ENCODE measurements at places on chromosomes 2 and 18.

- no peak for DNase-seq
Measured at GRCh38 chr2:46127176-46127575, 170.0 kb upstream of the EPAS1 start.

DNA sequence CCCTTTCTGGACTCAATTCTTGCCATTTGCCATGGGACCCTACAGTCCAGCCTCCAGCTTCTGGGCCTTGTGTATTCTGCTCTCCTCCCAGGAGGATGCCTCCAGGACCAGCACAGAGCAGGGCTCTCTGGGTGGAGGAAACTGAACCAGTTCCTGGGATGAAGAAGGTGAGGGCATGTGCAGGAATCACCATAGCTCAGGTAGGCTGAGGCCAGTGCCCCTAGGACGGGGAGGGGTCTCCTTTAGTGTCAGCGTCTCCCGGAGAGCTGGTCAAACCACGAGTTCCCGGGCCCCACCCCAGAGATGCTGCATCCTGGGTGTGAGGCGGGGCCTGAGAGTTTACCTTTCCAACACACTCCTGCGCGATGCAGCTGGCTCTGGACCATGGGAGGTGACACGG lies 5.8 kb upstream of the PRELID3A start:
- DNase-seq = no peak

- no peak for DNase-seq
Measured at GRCh38 chr2:70103531-70104061, 16.3 kb downstream of the PCBP1 start.

DNA sequence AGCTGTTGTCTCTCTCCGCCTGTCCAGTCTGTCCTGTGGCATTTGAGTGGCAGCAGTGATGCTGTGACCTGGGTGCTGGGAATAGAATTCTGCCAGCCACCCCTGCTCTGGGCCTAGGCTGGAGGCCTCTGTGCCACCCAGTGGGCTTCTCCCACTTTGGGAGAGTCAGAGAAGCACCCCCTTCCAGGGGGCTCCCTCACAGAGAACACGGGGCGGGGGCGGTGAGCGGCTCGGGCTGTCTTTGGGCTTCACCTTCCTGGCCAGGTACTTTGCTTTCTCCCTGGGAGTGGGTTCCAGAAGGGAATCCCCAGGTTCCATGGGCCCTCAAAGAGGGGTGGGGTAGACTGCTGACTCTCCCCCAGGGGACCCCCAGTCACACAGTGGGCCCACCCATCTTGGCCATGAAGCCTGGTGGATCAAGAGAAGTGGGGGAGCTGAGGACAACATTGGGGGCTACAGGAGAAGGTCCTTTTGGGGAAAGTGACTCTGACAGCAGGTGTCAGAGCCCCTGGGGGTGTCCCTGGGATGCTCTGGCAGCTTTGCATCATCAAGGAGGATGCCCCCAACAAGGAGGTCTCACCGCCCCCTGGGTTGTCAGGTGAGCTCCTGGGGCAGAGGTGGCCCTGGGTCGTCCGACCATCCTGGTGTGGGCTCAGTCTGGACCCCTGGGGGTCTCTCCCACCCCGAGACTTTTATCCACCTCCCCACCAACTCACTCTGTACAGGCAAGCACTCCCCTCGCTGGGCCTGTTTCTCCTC lies 18.8 kb upstream of the BOK start:
- DNase-seq = no peak

- DNase-seq = no peak
Measured at GRCh38 chr2:129862668-129863067, 116.8 kb upstream of the RAB6C start.

DNA sequence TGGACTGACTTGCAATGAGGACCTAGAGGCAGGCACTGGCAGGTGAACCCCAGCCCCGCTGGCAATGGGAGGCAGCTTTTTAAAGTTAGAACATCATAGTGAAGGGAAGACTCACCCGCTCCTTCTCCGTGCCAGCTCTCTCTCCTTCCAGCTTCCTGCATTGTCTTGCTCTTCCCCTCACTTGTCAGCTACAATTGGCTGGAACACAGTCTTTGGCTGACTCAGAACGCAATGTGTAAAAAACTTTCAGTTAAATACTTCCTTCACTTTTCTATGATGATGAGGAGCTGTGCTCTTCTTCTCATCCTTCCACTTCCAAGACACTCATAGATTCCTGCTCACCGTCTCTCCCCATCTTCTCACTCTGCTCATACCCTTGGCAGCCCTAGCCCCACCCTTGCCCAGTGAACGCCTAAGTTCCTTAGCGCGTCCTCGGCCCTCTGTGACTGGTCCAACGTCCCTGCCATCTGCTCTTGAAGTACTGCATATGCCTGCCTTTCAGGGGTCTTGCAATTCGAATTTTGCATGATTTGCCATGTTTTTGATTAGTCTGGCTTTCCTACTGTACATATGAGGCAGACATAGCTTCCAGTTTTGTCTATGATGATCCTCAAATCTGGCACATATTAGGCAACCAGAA lies 118.0 kb upstream of the TMEM200C start:
- DNase-seq = no peak

- no peak for DNase-seq
Measured at GRCh38 chr2:198518935-198519334, 714.5 kb downstream of the PLCL1 start.

DNA sequence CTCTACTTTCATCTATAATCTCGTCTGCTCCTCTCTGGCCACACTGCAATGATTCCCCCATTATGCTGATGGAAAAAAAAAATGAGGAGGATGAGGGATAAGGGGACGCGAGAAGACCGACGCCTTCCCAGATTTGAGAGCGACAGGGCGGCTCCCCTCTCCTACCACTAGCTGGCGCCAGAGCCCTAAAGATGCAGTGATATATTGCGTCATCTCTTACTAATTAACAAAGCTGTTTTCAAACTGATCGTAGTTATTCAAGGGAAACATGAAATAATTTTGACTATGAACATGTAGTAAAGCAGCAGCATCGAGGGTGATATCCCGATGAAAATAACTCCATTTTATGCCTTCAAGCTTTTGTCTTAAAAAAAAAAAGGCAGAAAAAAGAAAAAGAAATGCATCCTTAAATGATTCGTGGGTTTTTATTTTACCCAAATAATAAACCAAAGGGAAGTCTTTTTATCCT lies 48.0 kb upstream of the HNRNPA3 start:
- DNase-seq = peak; percentile 69

GRCh38 chr2:34549710-34550345 lies 950.7 kb upstream of the FAM98A start:
- no peak for DNase-seq

DNA sequence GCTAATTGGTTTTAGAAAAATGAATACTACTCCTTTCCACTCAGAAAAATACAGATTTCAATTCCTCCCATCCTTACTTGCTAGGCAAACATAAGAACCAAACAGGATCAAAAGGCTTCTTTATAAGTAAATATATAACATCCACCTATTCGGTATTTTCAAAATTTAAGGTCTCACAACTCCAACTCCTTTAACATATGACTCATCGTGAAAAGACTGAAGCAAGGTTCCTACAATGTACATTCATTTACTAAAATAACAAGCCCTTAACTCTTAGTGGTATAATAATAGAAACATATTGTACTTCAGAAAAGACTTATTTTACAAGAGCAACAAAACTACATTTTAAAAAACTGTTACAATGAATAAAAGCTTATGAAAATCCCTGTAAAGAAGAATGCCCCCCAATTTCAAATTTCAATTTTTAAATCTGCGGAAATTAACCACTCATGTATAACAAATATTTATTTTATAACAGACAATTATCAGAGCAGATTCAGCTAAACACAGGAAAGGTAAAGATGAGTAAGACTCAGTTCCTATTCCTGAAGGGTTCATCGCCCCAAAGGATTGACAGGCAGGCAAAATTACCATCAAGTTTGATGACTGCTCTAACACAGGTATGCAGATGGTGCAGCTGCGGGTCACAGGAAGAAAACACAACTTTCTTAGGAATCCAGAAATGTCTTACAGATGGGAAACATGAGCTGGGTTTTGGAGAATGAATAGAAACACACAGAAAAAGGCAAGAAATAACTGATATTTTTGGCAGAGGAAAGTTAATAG lies 96.4 kb downstream of the COBLL1 start:
- DNase-seq = no peak

DNA sequence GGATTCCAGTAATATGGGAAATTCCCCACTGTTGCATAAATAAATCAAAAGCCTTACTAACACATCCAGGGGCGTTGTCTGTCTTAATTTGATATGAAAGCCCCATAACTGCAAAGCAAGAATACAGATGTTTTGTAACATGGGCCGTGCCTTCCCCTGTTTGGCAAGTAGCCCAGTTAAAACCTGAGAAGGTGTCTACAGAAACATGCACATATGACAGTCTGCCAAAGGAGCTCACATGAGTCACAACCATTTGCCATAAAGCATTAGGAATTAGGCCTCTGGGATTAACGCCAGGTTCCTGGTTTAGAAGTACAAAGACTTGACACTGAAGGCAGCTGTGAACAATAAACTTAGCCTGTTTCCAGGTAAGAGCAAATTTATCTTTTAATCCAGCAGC lies 43.1 kb upstream of the LONRF2 start:
- DNase-seq = no peak
